Stimulated activated CD8-positive, alpha-beta memory T cell treated with anti-CD3 and anti-CD28 coated beads, Interleukin-12 subunit alpha, Interleukin-12 subunit beta, amount 100 ng/mL, for 1 hour (primary cell): ENCODE measurements at places on chromosomes 4 and X.
A peak's percentile ranks its signal among the peaks of the same experiment; 100 is the strongest.

- DNase-seq = peak; percentile 14
These were observed 93.2 kb upstream of the ATP8A1 start for GRCh38 chr4:42750091-42750490.

DNA sequence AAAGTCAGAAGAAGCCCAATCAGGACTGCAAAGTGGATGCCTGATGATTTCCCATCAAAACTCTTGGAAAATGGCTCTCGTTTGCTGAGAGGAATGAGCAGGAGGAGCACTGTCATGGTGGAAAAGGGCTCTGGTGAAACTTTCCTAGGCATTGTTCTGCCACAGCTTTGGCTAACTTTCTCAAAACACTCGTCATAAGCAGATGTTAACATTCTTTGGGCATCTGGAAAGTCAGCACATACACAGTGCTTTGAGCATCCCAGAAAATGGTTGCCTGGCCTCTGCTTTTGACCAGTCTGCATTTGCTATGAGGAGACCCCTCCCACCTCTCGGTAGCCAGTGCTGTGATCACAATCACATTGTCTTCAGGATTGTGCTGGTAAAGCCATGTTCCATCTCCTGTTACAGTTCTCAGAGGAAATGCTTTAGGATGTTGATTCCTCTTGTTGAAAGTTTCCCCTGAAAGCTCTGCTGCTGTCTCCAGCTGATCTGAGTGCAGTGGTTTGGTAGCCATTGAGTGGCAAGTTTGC is 25.2 kb upstream of the TBC1D14 start:
- DNase-seq = no peak

DNA sequence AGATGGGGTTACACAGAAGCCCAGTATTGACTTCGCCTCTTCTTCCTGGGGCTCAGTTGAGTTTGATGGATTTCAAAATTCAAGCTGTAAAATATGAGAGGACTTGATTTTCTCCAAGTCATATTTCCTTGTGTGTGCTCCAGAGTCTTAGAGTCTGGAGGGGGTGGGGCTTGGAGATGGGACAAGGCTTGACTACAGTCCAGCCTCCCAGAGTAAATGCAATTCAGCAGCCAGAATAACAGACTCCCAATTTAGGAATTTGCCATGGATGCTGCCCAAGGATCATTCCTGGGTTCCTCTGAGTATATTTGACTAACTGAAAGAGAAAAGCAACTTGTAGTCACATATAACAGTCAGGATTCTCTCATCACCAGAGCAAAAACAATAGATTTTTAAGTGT is 53.7 kb upstream of the RBPJ start:
- DNase-seq = no peak

- no peak for DNase-seq
These were observed 14.3 kb upstream of the PNPLA4 start for GRCh38 chrX:7941390-7942042.

DNA sequence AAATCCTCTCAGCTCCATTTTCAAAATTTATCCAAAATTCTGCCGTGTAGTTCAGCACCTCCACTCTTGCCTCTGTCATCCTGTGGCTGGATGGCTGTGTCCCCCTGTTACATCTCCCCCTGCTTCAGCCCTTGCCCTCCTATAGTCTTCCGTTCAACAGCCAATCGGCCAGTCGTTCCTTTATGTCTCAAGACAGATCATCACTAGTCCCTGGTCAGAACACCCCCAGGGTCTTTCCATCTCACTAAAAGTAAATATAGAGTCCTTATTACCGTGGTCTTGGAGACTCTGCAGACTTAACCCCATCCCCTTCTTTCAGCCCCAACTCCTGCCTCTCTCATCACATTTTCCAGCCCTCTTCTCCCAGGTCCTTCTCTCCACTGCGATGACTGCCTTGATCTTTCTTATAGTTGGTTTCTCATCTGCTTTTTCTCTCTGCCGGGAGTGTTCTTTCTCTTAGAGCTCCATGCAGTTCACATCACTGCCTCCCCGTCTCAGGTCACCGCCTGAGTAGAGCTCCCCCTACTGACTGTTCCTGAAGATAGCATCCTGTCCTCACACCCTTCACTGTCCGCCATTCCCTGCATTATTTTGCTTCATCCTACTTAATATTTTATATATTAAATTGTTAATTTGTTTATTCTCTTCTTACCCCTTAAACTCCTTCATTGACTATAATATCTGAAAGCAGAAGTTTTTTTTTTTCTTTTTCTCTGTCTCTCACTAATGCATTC is 736.9 kb upstream of the MAGEB2 start:
- DNase-seq = no peak

- no peak for DNase-seq
These were observed 93.2 kb upstream of the AP1S2 start for GRCh38 chrX:15947648-15948317.

DNA sequence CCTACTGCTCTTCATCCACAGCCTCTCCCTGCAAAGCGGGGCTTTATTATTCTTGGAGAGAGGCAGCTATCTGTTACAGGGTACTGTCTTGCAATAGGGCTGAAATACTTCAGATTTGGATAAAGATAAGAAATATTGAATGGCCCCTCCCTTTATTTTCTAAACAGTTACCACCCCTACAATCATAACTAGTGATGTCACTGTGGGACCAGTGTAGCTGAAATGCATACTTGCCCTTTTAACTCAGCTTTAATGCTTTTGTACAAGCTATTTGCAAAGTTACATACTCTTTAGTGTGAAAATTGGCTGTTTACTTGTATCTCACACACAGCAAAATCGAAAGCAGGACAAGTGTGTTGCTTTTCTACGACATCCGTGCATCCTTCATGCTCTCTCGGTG is 261.7 kb upstream of the GATB start:
- DNase-seq = no peak

GRCh38 chrX:70436343-70436742 is 8.3 kb upstream of the DLG3 start:
- DNase-seq = no peak

GRCh38 chrX:46865281-46865680 is 28.4 kb downstream of the RP2 start:
- no peak for DNase-seq

GRCh38 chr4:47010912-47011446 is 17.6 kb upstream of the GABRA4 start:
- DNase-seq = no peak

DNA sequence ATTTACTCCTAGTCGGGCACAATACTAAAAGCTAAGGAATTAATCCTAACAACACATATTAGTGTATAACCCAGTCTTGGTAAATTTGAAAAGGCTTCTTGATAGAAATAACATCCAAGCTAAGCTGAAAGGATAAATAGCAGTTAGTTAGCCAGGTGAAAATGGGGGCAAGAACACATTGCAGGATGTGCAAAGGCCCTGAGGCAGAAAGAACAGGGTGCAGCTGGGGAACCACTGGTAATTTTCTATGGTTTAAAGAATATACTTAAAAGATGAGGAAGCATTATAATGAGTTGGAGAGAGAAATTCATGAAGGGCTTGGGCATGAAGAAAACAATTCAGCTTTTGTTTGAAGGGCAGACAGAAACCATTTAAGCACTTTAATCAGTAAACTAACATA is 689.0 kb downstream of the ADGRL3 start:
- no peak for DNase-seq

- peak; percentile 79 for DNase-seq
These were observed at the start of gene ZCCHC4 for GRCh38 chr4:25312496-25313200. Gene ZCCHC4, plus strand, starts transcription at chr4:25312774. Its CDS starts 36 bp downstream, at chr4:25312810.

GRCh38 chr4:140150636-140150885 is 3.4 kb downstream of the MAML3 start:
- DNase-seq = no peak

DNA sequence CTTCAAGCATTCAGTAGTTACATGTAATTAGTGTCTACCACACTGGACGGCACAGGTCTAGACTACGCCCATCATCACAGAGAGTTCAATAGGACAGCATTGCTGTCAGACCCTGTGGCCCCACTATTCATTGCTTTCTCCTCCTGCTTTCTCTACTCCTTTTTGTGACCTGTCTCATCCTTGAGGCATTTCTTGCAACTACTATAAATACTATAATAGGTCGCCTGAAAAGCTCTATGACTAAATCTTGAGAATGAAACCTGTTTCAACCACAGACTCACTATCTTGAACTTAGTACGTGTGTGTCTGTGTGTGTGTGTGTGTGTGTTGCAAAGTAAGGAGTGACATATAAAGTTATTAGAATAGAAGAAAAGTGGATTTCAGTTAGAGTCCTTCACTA is 252.9 kb upstream of the KLF3 start:
- DNase-seq = no peak

DNA sequence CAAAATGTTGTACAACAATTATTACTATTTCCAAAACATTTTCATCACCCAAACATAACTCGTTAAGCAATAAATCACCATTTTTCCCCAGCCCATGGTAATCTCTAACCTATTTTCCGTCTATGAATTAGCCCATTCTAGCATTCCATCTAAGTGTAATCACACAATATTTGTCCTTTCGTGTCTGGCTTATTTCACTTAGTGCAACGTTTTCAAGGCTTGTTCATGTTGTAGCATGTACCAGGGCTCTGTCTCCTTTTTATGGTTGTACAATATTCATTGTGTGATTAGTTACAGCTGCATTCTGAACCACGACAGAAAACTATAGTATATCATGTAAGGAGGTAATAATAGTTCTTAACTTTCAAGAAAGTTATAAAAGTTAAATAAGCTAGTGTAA is 656.0 kb upstream of the HS3ST1 start:
- no peak for DNase-seq

DNA sequence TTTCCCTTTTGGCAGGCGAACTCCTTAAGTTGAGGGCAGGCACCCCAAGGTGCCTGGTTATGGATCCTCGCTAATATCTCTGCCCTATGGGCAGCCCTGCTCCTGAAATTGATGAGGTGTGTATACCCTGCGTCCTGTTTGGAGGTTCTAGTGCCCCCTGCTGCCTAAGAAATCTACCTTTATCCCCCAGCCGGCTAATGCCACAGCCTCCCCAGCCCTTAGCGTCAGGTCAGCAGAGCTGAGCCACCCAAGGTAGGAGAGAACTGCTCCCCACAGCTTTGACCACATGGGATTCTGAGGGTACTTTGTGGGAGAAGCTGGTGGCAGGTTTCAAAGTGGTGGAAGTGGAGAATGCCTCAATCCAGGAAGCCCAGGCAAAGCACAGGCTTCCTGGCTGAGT is 50.8 kb downstream of the ANAPC4 start:
- DNase-seq = no peak

DNA sequence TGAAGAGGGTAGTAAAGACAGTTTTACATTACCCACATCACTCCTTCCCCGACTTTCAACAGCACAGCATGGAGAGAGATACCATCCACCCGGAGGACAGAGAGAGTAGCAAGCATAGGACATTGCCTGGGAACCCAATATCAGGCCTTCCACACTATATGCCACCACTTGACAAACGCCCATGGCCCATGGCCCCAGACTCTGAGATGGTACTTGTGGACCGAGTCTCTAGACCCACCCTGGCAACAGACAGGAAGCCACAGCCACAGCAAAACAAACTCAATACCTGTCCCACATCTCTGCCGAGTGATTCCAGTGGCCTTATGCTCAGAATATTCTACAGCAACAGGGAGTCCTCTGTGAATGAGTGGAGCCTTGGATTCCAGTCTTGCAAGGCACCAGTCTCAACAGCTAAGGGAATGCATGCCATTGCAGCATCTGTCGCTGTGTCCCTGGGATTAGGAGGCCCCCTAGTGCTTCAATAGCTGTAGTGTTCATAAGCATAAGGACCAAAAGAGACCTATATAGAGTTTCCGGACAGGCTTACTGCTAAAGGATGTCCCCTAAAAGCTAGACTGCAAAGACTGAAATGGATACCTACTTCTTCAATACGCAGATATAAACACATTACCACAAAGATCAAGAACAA is 14.7 kb upstream of the CT55 start:
- no peak for DNase-seq

GRCh38 chrX:130159776-130160175 is 5.9 kb downstream of the AIFM1 start:
- no peak for DNase-seq

DNA sequence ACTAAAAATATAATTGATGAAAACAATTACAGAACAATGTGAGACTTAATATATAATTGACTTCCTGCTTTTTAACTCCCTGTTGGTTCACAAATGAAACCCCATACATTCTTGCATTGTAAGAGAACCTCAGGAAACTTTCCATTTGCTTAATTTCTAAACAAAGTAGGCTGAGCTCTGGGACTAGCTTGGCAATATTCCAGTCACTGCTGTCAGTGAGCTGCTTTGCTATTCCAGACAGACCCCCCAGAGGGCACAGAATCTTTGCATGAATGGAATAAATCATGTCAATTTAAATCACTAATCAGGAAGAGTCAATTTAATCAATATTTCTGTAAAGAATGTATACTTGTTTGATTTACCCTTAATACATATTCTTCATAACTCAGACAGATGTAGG is 110.6 kb downstream of the NEXMIF start:
- no peak for DNase-seq

DNA sequence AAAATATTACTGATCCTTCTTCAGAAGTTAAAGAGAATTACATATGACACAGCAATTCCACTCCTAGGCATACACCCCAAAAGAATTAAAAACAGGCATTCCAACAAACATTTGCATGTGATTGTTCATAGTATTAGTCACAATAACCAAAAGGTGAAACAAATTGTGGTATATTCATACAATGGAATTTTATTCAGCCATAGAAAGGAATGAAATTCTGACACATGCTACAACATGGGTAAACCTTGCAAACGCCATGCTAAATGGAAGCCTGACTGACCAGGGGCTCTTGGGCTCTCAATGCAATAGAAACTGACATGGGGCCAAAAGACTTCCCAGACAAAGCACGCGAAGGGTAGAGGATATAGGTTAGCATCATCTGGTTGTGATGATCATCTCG is 62.1 kb upstream of the S100G start:
- DNase-seq = no peak

DNA sequence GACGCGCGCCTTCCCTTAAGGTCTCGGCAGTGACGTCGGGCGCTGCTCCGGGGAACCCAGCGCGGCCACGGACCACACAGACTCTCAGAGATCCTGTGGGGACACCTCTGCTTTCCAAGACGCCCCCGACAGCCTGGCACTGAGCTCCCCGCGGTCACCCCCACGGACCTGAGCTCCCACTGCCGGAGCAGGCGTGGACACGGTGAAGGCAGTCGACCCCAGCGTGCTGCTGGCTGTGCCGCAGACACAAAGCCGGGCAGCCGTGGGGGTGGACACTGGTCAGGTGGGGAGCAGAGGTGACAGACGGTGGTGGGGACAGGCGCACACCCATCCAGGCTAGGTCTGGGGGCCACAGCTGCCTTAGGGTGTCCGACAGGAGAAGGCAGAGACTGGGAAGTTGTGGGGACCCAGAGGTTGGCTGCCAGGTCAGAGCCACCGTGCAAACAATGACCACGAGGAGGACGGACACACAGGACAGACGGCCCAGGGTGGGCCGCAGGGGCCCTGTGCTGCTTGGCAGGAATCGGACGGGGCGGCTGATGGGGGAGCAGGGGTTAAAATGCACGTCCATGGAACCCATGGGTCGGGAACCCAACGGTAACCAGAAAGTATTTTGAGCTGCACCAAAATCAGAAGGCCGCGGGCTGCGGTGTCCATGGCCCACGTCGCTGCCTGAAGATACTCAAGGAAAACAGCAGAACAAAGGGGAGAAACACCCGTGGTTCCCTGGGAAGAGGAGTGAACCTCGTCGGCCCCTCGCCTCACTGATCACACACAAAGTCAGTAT is 16.6 kb upstream of the GTPBP6 start:
- DNase-seq = no peak
